ENCODE measurements at places on chromosomes 7 and 10.
A peak's percentile ranks its signal among the peaks of the same experiment; 100 is the strongest.

DNA sequence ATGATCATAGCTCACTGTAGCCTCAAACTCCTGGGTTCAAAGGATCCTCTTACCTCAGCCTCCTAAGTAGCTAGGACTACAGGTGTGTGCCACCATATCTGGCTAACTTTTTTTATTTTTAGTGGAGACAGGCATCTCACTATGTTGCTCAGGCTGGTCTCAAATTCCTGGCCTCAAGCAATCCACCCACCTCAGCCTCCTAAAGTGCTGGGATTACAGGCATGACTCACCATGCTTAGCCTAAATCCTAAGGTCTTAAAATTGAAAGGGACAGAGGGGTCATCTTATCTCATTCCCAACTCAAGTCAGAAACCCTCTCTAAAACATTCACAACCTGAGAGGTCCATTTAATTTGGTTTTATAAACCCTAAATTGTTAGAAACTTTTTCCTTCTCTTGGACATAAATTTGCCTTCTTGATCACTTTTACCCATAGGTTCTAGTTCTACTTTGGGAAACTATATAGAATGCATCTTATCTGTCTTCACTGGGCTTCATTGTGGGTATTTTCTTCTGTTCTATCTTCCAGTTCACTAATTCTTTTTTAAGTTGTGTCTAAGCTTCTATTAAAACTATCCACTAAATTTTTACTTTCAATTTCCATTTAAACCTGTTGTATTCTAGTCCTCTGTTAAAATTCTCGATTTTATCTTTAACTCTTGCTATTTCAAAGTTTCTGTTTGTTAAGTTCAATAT is 183.4 kb upstream of the KAT6B start:
- DNase-seq, result no peak

- no peak for DNase-seq
These were observed 12.7 kb downstream of the RAB19 start for GRCh38 chr7:140416560-140416959.

GRCh38 chr7:83934118-83934734 is 260.4 kb downstream of the SEMA3A start:
- DNase-seq, result no peak

DNA sequence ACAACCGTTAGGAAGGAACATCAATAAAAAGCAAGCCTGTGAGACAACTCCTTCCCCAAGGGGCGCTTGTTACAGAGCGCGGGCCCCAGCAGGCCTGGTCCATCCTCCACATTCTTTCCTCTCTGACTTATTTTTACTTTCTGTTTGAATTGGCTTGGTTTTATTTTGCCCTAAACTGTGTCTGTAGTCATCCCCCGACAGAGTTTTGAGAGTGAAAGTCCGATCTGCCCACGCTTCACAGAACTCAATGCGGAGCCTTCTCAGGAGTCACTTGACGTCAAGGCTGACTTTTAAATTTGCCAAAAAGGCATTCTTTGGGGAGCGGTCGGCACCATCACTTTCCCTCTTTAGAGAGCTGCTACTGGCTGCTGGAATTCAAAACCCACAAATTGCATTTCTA is 150.1 kb upstream of the KLF6 start:
- no peak for DNase-seq

DNA sequence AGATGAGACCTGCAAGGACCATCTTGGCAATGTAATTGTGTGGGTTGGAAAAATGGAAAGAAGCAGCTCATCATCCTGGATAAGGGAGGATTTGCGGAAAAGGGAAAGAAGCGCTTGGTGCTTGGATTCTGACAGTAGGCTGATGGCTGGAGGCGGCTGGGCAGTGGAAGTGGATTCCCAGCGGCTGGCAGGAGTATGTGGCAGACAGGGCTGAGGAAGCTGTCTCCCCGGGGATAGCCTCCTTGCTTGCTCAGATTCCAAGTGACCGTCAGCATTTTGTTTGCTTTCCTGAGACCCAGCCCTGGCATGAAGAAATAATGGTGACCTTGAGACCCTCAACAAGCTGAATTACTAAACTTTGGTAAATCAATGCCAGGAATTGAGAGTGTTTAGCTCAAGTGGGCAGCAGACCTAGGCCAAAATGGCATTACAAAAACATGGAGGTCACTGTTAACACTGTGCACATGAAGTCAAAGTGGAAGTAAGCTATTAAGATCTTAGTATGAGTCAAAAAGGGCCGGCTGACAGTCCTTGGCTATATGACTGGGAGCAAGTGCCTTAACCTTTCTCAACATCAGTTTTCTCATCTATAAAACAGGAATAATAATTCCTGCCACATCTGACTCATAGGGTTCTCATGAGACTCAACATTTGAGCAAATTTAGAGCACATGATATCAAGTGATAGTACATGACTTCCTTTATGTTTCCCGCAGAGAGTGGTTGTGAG is 21.3 kb downstream of the SLC25A28 start:
- DNase-seq, result no peak

DNA sequence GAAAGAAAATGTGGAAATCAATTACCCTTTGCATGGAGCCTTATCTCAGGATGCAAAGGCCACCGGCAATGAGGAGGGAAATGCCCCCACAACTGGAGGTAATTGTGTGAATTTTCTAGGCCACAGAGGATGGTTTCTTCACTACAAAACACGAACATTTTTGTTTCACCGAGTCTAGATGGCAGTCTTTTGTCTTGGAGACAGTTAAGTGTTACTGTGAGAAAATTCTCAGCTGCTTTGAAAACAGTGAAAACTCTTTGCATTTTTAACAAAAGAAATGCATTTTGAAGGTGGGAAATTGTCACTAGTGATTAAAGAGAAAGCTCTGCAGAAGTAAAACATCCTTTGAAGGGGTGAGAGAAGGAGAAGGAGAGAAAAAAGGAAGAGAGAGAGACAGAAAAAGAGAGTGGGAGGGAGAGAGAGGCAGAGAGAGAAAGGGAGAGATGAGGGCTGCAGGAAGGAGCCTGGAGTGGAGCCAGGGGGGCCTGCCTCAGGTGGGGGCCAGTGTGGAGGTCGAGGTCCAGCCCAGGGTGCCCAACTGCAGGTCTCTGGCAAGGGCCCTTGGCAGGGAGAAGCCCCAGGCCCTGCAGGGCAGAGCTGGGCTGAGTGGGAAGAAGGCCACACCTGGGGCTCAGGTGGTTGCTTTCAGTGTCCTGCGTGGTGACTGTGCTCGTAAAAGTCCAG is 261.4 kb downstream of the ADARB2 start:
- DNase-seq, result no peak

- no peak for DNase-seq
These were observed 12.0 kb upstream of the KCNMA1 start for GRCh38 chr10:77649333-77650331.

DNA sequence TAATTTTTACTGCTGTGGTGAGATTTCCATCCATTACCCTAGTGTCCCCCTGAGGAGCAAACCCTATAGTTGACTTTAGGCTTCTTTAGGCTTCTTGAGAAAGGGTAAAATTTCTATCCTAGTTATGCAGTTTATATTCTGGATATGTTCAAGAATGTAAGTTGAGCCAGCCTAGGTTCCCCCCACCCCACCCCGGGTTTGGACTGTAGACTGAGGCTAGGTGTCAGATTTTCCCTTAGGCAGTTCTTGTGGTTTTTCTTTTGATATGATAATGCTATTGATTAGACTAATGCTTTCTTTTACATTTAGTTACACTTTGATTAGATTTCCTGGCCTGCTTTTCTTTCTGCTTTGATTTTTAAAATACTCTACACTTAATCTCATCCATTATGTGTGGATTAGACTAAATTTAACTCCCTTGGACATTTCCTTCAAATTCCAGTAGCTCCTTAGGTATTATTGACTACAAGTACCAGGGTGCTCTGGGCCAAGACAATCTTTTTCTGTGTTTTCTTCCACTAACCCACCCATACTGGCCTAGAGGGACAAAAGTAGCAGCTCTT is 37.7 kb downstream of the NRF1 start:
- DNase-seq, result no peak

GRCh38 chr10:86757113-86757972 is 924 bp downstream of the BMPR1A start:
- no peak for DNase-seq

GRCh38 chr10:24884316-24884715 is 68.1 kb downstream of the PRTFDC1 start:
- no peak for DNase-seq

GRCh38 chr10:34181553-34182300 is 633.4 kb downstream of the PARD3 start:
- DNase-seq, result no peak

- no peak for DNase-seq
These were observed 30.5 kb upstream of the SEM1 start for GRCh38 chr7:96740130-96740529.

DNA sequence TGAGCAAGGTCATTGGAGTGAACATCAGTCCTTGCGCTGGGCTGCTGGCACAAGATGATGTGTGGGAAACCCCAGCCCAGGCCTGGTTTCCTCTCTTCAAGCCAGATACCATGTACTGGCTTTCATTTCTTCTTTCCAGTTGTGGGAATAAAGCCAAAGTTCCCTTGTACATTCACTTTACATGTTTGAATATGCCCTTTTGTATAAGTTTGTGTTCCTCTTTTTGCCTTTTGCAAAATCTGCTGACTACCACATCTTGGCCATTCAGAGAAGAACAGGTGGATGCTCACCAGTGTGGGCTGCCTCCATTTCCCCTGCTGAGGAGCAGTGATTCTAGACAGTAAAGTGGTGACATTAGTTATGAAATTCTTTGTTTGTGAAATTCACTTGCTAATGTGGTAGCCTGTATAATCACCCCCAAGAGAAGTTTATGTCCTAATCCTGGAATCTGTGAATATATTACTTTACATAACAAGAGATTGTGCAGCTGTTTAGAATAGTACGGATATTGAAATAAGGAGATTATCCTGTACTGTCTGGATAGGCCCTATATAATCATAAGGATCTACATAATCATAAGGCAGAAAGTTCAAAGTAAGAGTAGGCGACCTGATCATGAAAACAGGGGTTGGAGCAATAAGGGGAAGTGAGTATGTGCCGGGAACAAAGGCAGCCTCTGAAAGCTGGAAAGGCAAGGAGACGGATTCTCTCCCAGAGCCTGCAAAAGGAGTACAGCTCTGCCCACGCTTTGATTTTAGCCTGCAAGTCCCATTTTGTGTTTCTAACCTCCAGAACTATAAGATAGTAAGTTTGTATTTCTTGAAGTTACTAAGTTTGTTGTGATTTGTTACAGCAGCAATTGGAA is 18.8 kb upstream of the AOAH start:
- DNase-seq, result peak; percentile 35

- DNase-seq, result no peak
These were observed 2.4 kb downstream of the TCTN3 start for GRCh38 chr10:95691281-95691680.

DNA sequence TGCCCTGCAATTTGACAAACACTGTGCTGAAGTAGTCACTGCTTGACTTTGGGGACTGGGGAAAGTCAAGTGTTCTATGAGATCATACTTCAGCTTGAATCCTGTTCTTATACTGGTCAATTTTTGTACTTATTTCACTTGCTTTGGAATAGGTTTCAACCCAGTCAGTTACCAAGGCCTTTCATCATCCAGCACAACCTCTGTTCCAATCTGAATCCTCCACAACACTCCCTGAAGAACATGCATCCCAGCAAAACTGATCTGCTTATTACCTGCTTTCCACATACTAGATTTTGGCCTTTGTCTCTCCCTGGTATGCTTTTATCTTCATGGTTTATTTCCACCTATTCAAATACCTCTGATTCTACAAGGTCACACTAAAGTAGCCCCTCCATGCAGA is 29.5 kb downstream of the DPY19L1 start:
- no peak for DNase-seq

- no peak for DNase-seq
These were observed 173.9 kb downstream of the WNT2 start for GRCh38 chr7:117148971-117149370.

GRCh38 chr10:10431422-10432066 is 586.1 kb upstream of the CELF2 start:
- DNase-seq, result no peak

- DNase-seq, result no peak
These were observed 37.7 kb upstream of the CXCL12 start for GRCh38 chr10:44422570-44423101.

GRCh38 chr7:127437837-127438236 is 45.3 kb upstream of the ZNF800 start:
- no peak for DNase-seq

- DNase-seq, result peak; percentile 67
These were observed 155.5 kb upstream of the LYZL2 start for GRCh38 chr10:30784897-30785605.

DNA sequence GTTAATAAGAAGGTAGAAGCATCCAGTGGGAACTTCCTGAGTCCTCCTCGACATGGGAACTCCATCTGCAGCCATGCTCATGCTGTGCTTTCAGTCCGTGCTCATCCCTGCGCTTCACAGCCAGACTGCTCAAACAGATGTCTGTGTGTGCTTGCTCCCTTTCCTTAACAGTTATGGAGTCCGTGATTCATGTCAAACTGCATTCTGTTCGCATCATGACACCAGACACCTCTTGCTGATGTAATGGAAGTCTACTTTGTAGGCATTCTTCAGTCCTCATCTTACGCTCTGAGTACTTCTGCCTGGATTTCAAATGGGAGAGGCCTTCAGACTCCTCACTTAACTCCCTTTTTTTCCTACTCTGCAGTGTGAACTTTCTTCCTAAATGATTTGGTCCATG is 304.9 kb downstream of the SUGCT start:
- DNase-seq, result no peak

DNA sequence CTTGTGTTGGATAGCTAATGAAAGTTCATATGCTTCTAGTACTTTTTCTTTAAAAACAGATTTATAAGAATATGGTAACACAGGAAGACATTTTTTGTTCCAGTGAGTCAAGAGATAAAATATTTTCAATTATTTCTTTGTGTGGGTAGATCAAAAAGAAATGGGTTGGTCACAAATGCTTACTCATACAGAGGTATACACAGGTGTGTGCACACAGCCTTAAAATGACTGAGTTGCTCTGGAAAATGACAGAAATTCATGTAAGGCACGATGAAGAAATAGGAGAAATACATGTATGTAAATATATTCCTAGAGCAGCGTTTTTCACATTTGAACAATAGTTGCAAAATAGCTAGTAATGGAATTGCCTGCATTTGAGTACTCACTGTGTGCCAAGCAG is 66.0 kb downstream of the ST7 start:
- no peak for DNase-seq

- no peak for DNase-seq
These were observed 89.3 kb downstream of the NPSR1 start for GRCh38 chr7:34747176-34747781.

GRCh38 chr7:144628176-144628575 is 207.7 kb downstream of the TPK1 start:
- no peak for DNase-seq

All from CD8-positive, alpha-beta T cell (primary cell).